NCI-H82 (cell line): ENCODE measurements at places on chromosomes 2 and 18.

DNA sequence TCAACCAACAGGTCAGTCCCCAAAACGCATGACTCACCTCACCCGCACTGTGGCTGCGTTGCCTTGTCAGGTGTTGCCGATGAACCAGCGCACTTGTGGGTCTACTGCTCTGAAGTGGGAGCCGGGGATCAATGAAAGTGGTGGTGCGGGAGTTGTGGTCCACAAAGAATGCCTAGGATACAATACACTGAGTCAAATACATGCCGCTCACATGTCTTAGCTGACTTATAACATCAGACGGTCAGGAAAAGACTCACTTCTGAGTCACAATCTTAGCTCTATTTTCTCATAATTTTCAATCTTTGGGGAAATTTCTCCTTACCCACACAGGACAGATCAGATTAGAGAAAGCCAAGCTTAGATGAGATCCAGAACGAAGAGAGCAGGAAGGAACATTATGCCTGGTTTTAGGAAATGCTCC, 107.1 kb upstream of the STK17B start:
- DNase-seq = no peak

- no peak for DNase-seq
These were observed 118.4 kb downstream of the ALMS1 start for GRCh38 chr2:73503992-73504570.

GRCh38 chr2:64581018-64581417, 56.9 kb downstream of the AFTPH start:
- no peak for DNase-seq

GRCh38 chr2:157194097-157194688, 63.3 kb upstream of the GALNT5 start:
- DNase-seq = peak; percentile 74

DNA sequence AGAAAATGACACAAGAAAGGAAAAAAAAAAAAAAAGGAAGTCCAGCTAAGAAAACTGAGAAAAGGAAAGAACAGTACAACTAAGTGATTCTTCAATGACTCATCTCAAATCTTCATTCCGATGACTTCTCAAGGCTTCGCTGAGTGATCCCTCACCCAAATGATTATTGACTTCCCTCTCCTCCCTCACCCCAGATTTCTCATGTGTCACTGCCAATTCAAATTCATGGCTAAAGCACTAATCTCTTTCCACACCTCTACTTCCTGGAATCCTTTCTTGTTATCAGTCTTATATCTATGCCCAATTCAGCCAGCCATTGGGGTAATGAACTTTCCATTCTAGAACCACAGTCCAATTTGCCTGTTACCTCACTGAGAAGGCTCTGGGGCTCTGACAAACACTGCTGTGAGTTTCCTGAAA, 7.2 kb upstream of the ABCB11 start:
- no peak for DNase-seq

- DNase-seq = no peak
These were observed 41.8 kb upstream of the MSH6 start for GRCh38 chr2:47741101-47741500.

DNA sequence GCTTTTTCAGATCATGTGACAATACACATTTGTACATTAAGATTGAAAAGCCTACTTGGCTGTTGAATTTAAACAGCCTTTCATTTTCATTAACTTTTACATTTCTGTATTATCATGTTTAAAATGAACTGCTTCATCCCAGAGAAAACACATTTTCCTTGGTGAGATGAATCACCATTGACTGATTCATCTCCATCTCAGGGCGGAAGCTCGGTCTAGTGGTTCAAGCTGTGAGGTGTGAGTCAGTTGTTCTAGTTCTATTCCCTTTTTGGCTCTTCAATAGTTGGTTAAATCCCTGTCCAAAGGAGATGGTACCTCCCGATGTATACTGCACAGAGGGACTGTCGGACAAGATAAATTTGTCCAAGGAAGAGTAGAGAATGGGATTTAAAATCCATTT, 189.7 kb downstream of the ADCYAP1 start:
- DNase-seq = no peak

- DNase-seq = peak; percentile 81
These were observed 325.4 kb upstream of the FIGN start for GRCh38 chr2:164061129-164061746.

DNA sequence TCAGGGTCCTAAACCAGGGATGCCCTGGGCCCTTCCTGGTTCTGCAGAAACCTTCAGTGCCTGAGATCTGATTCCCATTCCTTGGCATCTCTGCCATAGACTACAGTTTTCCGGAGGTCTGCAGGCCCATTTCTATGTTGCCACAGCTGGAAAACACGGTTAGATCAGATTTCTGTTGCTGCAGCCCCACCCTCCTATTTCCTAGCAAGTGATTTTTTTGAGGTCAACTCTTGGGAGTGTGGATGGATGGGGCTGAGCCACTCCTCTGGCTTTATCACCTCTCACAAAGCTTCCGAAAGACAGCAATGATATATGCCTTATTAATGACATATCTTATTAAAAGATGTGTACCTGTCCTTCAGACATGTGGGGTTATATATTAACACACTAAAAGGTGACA, 56.3 kb downstream of the ZAP70 start:
- no peak for DNase-seq

GRCh38 chr2:231111987-231112386, 12.9 kb downstream of the HTR2B start:
- no peak for DNase-seq

DNA sequence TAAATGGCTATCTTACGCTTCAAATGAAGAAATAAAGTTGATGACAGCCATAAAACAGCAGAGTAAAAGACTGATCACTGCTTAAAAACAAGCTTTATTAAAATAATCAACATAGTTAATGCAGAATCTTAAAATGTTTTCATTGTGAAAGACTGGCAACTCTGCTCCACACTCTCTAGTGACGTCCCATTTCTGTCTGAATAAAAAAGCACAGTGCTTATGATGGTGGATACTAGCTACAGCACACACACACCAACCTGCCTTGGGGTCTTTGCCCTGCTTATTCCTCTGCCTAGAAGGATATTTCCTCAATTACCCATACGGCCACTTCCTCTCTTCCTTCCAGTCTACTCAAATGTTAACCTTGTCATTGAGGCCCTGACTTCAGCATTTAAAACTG, 19.1 kb downstream of the C1D start:
- no peak for DNase-seq

- DNase-seq = no peak
These were observed 29.8 kb downstream of the STARD6 start for GRCh38 chr18:54327818-54328217.

- no peak for DNase-seq
These were observed 40.1 kb downstream of the AMER3 start for GRCh38 chr2:130795431-130795830.

- DNase-seq = peak; percentile 51
These were observed 30.3 kb downstream of the ZC3H15 start for GRCh38 chr2:186516396-186516795.

- no peak for DNase-seq
These were observed 32.6 kb downstream of the PPP1R1C start for GRCh38 chr2:182018218-182018617.

- no peak for DNase-seq
These were observed 29.6 kb downstream of the GAD1 start for GRCh38 chr2:170846314-170846713.

DNA sequence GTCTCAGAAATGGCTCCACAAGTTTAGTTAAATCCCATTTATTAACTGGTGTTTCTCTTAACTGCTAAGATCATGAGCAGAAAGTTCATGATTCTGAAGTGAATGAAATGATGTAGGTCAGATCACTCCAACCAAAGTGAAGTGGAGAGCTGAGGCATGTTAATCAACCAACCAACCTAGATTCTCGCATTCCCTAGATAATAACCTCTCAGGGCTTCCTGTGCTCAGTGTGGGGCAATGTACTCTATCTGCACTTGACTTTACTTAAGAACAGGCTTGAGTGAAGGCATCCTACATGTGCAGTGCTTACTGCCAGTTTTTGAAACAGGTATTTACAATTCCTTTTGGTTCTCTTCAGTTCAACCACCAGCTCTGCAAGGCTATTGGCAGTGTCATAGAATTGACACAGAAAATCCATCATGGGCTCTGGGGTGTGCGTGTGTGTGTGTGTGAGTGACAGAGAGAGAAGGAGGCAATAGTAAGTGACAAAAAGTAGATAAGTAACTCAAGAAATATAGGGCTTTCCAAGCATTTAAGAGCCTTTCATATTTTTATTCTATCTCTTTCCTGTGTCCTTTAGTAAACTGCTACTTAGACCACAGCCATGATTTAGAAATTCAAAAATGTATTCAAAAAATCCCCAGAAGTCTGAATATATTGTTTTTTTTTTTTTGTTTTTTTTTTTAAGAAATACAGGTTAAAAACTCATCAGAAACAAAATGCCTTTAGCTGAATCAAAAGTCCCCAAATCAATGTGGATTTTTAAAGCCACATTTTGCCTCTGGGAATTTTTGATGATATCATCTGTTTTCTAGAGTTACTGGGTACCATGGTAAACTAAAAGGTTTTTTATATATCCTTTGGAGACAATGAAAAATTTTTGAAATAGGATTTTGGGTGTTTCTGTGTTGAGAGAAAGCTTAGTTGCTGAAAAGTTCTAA, 28.6 kb downstream of the DOCK10 start:
- DNase-seq = no peak

DNA sequence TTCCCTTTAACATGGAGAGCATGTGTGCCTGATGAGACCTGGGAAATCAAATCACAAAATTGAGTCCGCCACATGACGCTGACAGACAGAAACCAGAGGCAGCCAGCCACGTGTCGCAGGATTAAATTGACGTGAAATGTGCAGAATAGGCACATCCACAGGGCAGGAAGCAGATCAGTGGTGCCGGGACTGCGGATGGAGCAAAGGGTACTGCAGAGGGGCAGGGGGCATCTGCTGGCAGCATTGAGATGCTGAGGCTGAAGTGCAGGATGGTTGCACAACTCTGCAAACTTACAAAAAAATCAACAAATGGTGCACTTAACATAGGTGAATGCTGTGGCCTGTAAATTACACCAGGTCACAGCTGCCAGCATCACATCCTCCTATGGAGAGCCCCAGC, 48.2 kb upstream of the TUBA3E start:
- no peak for DNase-seq

- DNase-seq = no peak
These were observed 152.2 kb downstream of the KCNH7 start for GRCh38 chr2:162686336-162686735.

GRCh38 chr2:46925474-46926351, 10.1 kb upstream of the MCFD2 start:
- no peak for DNase-seq

DNA sequence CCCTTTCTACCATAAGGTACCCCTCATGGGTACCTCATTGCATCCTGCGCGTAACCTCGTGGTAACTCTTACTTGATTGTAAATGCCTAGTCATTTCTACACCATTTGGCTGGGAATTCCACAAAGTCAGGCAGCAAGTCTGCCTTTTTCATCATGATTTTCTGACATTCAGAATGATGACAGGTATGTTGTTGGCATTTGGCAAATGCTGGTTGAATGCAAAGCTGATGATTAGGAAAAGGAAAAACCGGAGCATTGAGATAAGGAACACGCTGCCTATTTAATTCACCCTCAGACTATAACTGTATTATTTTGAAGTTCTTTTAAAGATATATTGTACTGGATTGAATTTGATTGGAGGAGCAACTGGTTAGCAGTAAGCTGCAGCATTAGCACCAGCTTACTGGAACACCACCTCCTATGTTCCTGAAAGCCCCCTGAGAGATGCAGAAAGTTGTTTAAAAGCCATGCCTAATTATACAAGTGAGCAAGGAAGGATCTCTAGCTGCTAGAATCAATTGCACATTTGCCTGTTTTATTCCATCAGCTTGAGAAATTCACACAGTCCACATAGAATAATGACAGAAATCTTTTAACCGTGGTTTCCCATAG, 520.1 kb downstream of the LRP1B start:
- peak; percentile 20 for DNase-seq

GRCh38 chr18:49193897-49194296, 243.1 kb upstream of the SMAD7 start:
- no peak for DNase-seq

- DNase-seq = no peak
These were observed 14.6 kb downstream of the PAIP2B start for GRCh38 chr2:71212336-71212735.

GRCh38 chr18:32469190-32469651, 1.5 kb downstream of the GAREM1 start:
- DNase-seq = peak; percentile 56

- no peak for DNase-seq
These were observed 34.7 kb downstream of the PTPN18 start for GRCh38 chr2:130390460-130391057.

GRCh38 chr2:135265960-135266490, 213.9 kb downstream of the RAB3GAP1 start:
- DNase-seq = no peak

GRCh38 chr2:159409116-159409800, 122.8 kb upstream of the WDSUB1 start:
- no peak for DNase-seq

DNA sequence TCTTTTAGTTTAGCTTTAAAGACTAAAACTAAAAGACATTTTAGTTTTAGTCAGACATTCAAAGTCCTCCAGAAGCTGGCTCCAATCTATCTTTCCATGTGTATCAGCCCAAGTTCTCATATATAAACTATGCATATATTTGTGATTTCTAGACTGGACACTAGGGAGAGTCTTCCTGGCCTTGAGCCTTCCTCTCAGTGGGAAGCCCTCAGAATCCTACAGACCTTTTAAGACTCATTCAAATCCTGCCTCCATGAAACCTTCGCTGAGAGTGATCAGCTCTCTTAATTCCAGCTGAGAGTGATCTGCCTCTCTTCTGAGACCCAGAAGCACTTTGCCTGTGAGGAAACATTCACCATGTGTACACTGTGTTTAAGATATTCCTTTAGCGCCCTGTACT, 452.7 kb downstream of the TGIF1 start:
- DNase-seq = no peak
